ENCODE measurements at places on chromosomes 12 and 14.

DNA sequence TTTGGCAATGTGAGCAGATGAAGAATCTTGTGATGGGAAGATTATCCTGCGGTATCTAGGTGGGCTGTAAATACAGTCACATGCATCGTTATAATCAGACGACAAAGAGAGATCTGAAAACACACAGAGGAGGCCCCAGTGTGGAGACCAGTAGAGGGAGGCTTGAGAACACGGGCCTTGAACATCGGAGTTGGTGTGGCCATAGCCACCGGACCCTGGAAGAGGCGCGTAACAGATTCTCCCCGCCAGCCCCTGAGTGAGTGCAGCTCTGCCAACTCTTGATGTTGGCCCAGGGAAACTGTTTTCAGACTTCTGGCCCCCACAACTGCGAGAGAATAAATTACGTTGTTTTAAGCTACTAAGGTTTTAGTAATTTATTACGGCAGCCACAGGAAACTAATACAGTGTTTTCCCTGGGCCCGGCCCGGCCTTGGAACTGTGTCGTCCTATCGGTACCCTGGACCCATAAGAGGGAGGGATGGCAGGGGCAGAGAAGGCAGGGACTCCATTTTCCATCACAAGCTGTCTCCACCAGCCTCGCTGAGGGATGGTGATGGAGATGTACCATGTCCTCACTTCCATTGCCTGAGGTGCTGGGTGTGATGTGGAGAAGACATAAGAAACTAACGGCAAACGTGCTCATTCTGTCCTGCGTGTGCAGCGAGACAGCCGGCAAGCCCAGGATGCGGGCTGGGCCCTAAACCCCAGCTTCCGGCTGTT lies 91.6 kb downstream of the NTF3 start:
- no peak for DNase-seq

GRCh38 chr12:124804011-124804621 lies 59.5 kb downstream of the SCARB1 start:
- no peak for DNase-seq

DNA sequence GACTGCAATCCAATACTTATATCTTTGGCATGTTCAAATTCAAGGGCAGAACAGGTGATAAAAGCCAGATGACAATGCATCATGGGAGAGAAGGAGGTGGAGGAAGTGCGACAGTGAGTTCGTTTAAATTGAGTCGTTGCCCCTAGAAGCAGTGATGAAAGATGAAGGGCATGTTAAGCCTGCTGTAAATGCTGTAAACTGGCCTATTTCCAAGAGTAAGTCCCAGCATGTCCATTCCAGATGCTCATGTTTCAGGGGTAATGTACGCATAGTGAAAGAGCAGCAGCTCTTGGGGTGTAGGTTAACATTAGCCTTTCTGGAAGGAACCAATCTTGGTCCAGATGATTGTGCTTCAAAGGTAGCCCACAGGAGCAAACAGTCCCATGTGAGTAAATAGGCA lies 97.1 kb downstream of the C2CD5 start:
- DNase-seq = no peak

DNA sequence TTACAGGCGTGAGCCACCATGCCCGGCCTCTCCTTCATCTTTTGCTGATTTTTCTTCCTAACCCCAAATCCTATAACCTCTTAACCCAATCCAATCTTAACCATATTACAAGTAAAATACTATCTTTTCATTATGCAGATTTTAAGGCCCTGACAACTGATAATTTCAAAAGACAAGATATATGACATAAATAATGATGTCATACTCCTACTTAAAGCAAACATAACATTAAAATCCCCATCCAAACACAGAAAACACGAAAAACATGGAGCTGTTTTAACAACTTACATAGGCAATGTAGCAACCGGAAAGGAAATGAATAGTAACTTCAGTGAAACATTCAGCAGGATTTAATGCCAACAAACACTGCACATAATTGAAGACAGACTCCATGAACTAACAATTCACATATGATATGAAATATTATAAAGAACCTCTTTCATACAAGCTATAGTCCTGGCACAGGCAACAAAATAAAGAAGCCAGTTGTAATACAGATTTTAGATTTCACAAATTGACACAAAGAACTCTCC lies 21.5 kb downstream of the USP44 start:
- DNase-seq = no peak

DNA sequence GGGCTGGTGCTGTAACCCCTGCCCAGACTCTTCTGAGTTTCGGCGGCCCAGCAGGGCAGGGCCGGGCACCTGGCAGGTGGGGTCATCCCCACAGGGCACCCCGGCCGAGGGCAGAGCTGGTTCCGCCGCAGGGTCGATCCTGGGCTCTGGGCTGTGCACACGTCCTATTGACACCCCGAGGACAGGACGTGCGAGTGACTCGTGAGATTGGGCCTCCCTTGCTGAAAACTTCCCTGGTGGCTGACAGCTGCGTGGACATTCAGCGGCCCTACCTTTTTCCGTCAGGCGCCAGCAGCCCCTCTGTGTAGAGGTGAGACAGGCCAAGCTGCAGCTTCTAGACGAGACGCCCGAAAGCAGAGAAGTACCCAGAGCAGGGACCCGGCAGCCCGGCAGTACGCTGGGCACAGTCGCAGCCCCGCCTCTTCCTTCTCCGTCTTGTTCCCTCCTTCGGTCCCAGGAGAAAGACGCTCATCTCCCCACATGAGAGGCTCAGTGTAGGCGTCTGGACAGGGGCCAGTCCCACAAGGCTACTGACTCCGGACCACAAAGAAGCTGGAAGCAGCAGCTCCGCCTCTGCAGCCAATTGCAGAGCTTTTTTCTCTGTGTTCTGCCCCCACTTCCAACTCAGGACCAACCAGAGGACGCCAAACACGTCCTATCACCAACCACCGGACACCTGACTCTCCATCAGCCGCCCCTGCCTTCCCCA lies at the start of gene LRCOL1:
TSS of gene LRCOL1 (minus strand) at position 532 of the 709 bp plus-strand sequence. CDS start 4,331 bp downstream, outside the sequence.
- DNase-seq = no peak

GRCh38 chr14:52265253-52265652 lies 2.2 kb upstream of the PTGDR start:
- no peak for DNase-seq

GRCh38 chr12:28088566-28089272 lies 101.5 kb upstream of the CCDC91 start:
- DNase-seq = no peak

- DNase-seq = no peak
Observed at GRCh38 chr12:10136637-10137205, 6.7 kb upstream of the CLEC7A start.

GRCh38 chr12:3748620-3749019 lies 4.3 kb downstream of the CRACR2A start:
- no peak for DNase-seq

DNA sequence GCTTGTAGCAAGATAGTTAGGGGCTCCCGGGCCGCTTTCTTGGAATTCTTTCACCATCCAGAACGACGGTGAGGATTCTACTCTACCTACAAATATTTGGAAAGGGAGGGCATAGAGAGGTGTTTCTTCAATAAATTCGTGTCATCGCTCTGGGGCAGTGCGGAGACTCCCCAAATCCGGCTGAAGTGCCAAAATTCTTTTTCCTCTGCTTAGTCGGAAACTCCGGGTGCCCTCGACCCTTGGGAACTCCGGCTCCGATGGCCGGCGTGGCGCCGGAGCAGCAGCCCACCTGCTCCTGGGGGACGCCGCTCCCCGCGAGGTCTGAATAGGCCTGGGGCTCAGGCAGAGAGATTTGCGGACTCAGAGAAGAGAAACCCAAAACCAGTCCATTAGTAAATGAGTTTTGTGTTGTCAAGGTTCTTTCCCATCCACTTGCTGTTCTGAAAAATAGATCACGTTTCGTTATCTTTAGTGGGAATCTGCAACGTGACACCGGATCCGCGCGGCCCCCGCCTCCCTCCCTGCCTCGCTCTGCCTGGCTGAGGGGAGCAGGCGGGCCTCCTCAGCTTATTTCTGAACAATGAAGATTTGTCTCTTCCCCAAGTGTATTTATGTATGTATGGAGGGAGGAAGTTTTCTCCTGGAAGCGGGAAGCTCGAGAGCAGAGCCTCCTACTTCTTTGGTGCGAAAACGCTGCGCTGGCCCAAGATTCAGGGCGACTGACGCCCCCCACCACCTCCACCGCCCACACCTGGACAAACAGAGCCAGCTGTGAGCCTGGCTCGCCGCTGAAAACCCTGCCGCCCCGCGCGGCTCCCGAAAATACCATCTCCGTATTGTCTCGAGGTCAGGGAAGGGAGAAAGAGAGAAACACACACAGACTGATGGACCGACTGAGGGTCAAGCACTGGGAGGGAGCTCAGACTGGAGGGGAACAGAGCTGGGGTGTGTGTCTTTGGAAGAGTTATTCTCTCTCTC lies 3.7 kb upstream of the SIX1 start:
- DNase-seq = no peak

DNA sequence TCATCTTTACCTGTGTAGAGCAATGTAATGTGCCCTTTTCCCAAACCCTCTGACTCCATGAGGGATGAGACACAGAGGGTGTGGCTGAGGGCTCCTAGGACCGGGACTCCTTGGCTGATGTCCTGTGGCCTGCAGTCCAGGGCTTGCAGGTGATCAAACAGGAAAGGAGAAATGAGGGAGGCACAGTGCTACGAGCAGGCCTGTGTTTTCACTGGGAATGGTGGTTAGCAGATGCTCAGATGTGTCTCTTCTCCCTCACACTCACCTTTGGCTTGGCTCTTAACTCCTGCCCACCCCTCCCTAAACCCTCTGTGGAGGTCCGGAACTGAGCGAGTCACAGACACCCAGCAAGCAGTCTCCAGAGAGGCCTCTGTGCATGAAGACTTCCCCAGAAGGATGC lies 254.4 kb downstream of the DAD1 start:
- no peak for DNase-seq

DNA sequence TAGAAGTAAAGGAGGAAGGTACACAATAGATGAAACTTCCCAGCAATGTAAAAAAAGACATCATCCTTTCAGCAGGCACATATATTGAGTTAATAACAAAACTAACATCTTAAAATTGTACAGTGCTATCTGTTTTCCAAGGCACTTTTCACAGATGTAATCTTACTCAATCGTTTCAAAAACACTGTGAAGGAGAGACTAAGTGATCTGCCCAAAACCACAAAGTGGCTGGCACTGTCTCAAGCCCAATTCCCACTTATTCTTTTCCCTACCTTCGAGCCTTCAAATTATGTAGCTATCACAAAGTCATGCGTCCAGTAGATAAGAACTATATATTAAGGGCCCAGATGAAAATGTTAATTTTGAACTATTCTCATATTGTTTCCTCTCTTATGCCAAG lies 193.6 kb upstream of the RASSF8 start:
- DNase-seq = no peak

GRCh38 chr12:43060742-43061141 lies 471.2 kb upstream of the PRICKLE1 start:
- no peak for DNase-seq

GRCh38 chr12:54214553-54215406 lies 26.0 kb upstream of the SMUG1 start:
- peak; percentile 84 for DNase-seq

DNA sequence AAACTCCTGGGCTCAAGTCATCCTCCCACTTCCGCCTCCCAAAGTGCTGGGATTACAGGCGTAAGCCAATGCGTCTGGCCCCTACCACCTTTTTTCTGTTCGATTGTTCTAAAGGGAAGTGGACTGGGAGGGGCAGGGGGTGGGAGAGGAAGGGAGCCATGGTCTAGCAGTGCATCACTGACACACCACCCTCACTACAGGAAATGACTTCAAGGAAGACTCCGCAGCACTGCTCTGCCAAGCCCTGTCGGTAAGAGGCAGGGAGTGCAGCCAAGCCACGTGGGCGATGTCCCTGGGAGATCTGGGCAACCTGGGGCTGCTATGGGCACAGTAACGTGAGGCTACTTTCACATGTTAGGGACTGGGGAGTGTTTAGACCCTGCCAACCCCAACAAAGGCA lies 18.0 kb downstream of the LRRC74A start:
- peak; percentile 13 for DNase-seq

GRCh38 chr12:49631336-49631907 lies 8.1 kb downstream of the PRPF40B start:
- DNase-seq = no peak

DNA sequence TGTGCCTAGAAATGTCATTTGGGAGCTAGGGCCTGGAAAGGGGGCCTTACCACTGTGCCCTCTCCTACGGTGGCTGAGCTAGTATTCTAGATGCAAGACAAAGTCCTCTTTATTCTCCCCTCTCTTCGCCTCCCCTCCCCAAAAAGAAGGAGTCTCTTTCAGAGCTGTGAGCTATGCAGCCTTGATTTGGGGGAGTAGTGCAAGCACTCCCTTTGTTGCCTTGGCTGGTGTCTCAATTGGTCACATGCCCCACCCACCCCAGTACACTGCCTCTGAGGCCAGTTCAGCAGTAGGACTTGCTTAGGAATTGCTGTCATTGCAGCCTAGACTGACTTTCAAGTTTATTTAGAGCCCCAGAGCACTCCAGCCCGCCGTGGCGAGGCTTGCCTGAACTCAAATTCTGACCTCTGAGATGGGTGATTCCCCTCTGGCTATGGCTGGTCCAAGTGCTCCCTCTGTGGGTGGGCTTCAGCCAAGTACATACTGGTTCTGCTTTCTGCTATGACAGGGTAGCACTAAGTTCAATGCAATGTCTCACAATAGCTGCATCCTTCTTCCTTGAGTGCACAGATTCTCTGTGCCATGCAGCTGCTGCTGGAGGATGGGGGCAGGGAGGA lies 37.0 kb upstream of the FBXO33 start:
- DNase-seq = no peak

DNA sequence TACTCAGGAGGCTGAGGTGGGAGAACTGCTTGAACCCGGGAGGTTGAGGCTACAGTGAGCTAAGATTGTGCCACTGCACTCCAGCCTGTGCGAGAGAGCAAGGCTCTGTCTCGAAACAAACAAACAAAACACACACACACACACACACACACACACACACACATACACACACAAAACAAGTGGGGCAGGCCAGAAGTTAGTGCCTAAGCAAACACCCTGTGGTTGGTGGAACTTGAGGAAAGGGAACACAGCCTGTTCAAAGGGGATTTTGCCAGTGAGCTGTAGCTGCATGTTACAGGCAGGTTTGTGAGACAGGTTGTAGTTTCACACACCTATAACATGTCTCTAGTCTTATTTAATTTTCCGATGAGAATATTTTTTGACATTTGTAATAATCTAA lies 175.3 kb upstream of the CLEC14A start:
- no peak for DNase-seq

GRCh38 chr14:23175823-23176222 lies 7.6 kb downstream of the SLC7A8 start:
- no peak for DNase-seq

DNA sequence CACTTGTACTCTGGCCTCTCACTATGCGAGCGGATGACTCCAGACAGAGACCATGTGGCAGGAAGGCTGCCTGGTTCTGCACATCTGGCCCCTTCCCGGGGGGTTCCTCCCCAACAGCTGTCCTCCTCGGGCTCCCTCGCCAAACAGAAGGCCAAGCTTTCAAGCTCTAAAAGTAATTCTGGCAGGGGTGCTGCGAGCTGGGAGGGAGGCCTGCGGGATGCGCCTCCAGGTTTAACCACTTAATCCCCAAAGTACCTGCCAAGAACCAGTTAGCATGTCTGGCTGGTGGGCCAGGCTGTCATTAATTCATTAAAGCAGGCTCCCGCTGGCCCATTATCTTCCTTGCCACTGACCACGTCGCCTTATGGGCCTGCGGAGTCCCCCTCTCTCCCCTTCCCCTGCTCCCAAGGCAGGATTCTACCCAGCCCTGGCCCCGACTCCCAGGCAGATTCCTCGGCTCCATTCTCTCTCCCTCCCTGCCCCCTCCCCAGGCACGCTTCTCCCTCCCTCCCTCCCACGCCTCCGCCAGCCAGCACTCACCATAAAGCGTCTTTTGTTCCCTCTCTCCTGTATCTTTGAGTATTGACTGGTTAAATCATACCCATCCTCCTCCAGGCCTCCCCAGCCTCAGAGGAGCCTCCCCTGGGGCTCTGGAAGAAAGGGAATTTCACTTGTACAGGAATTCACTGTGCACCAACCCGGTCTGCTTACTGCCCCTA lies 4.9 kb downstream of the HRK start:
- no peak for DNase-seq

GRCh38 chr12:57127101-57127725 lies 1.1 kb upstream of the LRP1 start:
- no peak for DNase-seq
